Activated naive CD8-positive, alpha-beta T cell treated with anti-CD3 and anti-CD28 coated beads, Interleukin-2, amount 50 U/mL, for 16 hours (primary cell): ENCODE measurements at places on chromosomes 7 and 10.

GRCh38 chr10:63922468-63923284 lies 401.5 kb downstream of the REEP3 start:
- no peak for DNase-seq

- DNase-seq, result no peak
Observed at GRCh38 chr10:49012603-49013002, 73.0 kb upstream of the LRRC18 start.

- DNase-seq, result no peak
Observed at GRCh38 chr10:112835944-112836451, 114.0 kb upstream of the TCF7L2 start.

GRCh38 chr10:31694126-31694685 lies 234.4 kb downstream of the ARHGAP12 start:
- no peak for DNase-seq

GRCh38 chr10:59227136-59227673 lies 50.8 kb downstream of the PHYHIPL start:
- no peak for DNase-seq

GRCh38 chr7:144445590-144445989 lies 42.1 kb upstream of the NOBOX start:
- DNase-seq, result no peak

- no peak for DNase-seq
Observed at GRCh38 chr10:97991871-97992270, 38.5 kb downstream of the CRTAC1 start.

DNA sequence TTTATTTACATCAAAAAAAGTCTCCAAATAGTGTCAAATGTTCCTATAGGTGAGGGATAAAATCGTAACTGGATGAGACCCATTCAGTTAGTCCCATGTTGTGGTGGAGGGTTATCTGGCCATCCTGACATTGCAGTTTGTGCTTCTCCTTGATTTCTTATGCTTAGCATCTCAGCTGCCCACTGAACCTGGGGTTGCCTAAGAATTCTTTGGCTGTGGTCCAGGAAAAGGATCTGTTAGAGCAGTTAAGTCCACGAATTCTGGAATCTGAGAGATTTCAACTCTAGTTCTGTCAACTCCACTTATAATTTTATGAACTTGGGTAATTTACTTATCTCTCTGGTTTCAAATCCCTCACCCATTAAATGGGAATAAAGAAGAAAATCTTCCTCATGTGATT lies 1673.4 kb downstream of the REEP3 start:
- no peak for DNase-seq

DNA sequence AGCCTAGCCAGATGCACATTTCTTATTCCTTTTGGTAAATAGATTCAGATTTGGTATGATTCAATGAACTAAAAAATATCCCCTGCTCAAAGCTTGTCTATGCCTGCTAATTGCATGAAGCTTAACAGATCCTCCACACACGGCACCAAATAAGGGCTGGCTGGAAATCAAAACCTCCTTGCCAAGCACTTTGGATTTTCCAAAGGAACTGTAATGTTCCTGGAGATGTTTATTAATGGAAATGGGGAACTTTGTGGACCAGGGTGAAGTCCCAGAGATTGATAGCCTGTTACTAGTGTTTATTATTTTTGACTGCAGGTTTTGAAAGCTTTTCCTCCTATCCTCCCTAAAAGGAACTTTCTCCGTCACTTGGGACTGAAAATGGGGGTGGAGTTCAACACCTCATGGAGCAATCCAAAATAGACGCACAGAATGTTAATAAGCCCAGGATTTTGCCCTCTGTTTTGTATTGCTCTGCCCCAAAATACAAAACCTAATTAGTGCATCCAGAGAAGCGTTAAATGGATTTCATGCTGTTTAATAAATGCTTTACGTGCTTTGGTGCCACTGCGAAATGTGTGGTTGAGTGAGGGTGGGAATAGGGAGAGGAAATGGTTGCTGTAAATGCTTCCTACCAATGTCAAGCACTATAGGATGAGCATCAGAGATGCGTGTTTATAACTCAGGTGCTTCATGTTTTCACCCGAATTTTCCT lies 1027.7 kb downstream of the LRMDA start:
- DNase-seq, result no peak

GRCh38 chr7:146902728-146903127 lies 786.1 kb downstream of the CNTNAP2 start:
- no peak for DNase-seq
